ENCODE measurements at places on chromosomes 5 and 9.

- no peak for DNase-seq
Observed at GRCh38 chr9:115517335-115518075, 399.5 kb upstream of the TNC start.

- no peak for DNase-seq
Observed at GRCh38 chr5:142151436-142152383, 43.1 kb downstream of the NDFIP1 start.

- DNase-seq: peak; percentile 4
Observed at GRCh38 chr5:175718401-175719108, 60.7 kb downstream of the HRH2 start.

GRCh38 chr5:137613554-137614265, 114.6 kb upstream of the SPOCK1 start:
- DNase-seq: no peak

DNA sequence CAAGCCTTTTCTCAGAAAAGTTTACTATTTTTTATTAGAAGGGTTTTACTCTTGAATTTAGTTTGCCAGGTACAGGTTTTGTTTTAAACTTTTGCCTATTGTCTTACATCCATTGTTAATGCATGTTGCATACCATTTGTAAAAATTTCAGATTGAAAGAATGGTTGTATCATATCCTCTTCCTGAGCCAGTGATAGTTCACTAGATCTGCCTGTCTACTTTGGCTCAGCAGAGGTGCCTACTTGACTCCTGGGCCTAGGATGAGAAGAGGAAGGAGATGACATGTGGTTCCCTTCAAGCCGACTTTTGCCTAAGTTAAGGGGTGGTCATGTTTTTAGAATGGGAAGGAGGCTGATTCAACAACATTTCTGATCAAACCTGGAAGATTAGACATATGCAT, 232.9 kb downstream of the TRPM3 start:
- no peak for DNase-seq

DNA sequence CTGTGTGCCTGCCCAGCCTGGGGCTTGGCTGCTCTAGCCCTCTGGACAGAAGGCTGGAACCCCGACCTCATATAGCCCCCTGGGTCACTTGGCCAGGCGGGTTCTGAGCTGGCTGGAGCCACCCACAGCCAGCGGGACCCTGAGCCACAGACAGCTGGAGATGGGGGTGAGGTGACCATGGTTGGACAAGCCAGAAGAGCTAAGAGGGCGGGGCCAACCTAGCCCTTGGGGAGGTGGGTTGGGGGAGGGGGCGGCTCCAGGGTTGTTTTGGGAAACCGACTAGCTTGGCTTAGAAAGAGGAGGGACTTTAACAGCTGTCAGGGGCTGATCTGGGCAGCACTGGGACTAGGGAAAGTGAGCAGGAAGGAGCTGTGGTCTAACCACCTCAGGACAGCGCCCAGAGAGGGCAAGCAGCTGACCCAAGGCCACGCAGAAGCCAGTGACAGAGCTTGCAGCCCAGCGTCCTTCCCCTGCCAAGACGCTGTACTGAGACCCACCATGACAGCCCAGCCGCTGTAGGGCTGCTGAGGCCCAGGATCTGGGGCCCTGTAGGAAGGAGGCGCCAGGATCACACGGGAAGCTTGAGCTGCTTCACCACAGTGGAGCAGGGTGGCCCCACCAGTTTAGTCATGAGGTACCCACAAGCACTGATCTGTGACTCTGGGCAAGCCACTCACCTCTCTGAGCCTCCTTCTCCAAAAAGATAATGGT, 2.2 kb downstream of the AIF1L start:
- no peak for DNase-seq

GRCh38 chr5:157956271-157956885, 97.4 kb upstream of the CLINT1 start:
- no peak for DNase-seq

DNA sequence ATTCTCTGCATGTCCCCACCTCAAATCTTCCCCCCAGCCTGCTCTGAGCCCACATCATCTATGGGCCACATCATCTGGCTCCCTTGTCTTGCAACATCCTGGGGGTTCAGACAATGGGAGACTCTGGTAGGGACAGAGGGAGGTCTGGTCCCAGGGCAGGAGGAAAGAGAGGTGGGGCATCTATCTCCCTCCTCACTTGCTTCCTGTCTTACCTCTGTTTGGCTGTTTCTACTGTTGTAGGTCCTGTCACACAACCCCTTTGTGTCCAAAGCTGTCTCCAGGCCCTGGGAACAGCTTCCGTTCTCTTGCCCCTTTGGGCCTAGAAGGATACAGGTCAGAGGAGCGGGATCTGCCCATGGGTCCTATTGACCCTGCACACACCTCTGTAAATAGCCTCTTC, 227.2 kb downstream of the NSG2 start:
- DNase-seq: no peak

- no peak for DNase-seq
Observed at GRCh38 chr5:69006030-69006429, 87.8 kb upstream of the SLC30A5 start.

DNA sequence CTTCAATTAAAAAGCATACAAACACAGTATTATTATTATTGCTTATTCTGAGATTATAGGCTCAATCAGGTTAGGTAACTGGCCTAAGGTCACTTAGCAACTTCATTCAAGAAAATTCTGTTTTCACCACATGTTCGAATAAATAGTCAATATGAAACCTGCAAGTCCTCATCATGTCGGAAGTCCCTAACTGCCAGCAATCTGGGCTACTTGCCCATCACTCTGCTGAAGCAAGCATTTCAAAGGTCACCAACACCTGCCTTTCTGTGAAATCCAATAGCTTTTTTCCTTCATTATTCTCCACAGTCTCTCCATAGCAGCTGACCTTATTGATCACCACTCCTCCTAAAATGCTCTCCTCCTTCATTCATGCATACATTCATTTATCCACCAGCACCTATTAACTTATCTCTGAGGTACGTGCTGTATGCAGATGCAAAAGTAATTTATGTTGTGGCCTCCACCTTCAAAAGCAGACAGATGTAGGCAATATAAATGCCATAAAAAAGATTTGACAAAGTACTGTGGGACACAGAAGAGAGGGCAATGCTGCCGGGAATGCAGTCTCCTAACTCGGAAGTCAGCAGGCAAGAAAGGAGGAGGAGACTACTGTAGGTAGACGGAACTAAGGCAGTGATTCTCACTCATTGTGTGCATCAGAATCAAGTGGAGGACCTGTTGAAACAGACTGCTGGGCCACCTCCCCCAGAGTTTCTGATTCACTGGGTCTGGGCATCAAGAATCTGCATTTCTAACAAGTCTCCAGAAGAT, 310.9 kb downstream of the BNC2 start:
- DNase-seq: no peak

- no peak for DNase-seq
Observed at GRCh38 chr9:115296831-115297565, 179.0 kb upstream of the TNC start.

DNA sequence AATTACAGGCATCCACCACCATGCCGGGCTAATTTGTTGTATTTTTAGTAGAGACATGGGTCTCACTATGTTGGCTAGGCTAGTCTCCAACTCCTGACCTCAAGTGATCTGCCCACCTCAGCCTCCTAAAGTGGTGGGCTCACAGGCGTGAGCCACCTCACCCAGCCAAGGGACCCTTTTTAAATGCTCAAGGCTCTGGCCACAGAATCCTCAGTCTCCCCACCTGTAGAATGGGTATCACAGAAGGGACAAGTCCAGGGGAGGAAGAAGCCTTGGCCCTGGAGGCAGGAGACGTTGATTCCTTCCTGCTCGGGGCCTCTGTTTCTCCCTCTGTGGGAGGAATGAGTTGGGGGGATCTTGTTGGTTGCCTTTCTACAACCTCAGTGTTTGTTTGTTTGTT, 45.7 kb downstream of the GTF3C4 start:
- no peak for DNase-seq

DNA sequence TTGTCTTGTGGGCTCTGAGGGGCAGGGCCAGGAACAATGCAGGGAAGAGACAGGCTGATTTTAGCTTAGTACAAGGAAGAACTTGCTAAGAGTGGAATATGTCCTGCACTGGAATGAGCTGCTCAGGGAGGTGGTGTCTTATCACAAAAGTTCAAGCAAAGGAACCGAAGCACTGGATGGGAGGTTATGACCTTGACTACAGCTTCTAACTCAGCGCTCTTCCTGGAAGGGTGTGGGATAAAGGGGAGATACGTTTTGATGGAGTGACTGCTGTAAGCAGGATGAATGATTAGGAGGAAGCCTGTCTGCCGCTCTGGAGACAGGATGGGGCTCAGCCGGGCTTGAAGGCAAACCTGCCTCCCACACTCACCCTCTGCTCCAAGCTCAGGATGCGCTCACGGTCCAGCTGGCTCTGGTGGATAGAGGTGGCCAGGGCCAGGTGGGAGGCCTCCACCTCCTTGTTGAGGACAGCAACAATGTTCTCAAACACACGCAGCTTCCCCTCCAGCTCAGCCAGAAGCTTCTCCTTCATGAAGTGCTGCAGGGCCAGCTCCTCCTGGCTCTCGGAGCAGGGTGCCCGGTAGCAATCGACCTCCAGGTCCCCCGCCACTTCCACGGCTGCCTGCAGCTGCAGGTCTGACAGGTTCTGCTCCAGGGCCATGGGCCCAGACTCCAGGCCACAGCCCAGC, 13.5 kb downstream of the TRAF1 start:
- no peak for DNase-seq

- DNase-seq: no peak
Observed at GRCh38 chr5:120447706-120448239, 16.3 kb upstream of the PRR16 start.

DNA sequence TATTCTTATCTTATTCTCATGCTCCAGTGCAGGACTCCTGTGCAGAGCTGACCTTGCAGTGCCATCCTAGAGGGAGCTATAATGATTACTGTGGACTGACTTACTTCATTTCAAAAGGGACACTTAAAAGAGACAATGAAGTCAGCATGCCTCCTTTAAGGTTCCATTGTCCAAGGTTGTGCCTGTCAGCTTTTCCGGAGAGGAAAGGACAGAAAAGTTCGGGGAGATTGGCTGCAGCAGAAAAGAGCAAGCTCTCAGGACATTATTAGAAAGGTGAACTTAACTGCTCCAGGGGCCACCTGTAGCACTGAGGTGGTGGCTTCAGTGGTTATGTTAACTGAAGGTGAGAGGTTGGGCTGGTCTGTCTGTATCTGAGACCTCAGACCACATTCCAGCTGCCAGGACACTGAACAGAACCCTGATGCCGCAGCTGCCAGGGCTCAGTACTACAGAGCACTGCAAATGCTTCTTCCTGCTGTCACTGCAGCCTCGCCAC, 112.9 kb downstream of the ST8SIA4 start:
- DNase-seq: no peak

- DNase-seq: no peak
Observed at GRCh38 chr5:44002381-44002901, 386.8 kb downstream of the FGF10 start.

- DNase-seq: no peak
Observed at GRCh38 chr5:61735531-61735930, 403.5 kb downstream of the ZSWIM6 start.

- DNase-seq: no peak
Observed at GRCh38 chr5:167992868-167993267, 298.6 kb upstream of the WWC1 start.

DNA sequence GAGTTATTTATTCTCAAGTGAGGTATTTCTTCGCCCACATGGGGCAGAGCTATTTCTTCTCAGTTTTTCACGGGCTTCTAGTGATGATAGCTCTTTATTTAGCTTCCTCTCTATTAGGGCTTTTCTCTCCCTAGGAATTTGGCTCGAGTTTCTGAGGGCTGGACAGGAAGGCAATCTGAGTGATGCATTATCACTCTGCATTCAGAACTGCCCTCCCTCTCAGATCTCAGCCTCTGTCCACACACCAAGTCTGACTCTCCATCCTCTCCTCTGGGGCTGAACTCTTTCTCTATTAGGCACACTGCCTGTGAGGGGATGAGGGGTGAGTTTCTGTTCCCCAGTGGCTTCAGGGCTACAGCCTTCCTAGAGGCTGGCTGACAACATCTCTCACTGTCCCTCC, 14.9 kb upstream of the SCAMP1 start:
- no peak for DNase-seq

DNA sequence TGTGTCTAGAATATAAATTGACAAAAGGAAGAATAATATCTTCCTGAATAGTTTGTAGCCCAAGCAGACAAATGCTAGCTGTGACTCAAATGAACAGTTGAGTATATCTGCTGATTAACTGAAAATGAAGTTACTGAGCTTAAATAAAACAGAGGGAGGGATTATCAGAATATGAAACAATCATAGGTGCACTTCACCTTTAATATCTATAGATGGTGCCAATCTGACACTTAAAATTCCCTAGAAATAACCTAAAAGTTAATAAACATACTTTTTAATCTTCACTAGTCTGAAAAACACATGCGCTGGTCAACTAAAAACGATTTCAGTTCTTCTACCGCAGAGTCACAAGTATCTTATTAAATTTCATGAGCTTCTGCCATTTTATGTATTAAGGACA, 280.8 kb upstream of the RASA1 start:
- DNase-seq: no peak

DNA sequence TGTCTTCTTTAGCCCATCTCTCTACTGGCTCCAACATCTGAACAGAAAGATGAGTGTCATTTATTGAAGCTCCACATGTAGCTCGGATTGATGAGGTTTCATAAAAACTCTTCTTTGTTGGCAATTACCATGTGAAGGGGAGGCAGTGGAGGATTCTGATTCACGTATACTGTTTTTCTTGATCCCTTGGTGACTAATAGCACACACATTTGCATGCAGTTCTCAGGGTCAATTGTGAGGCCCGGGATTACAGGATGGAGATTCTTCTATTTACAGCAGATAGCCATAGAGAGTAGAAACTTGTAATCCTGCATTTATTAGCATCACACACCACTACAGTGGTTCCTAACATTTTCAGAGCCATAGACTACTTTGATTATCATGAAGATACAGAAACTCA, 133.2 kb upstream of the MARCHF11 start:
- no peak for DNase-seq

DNA sequence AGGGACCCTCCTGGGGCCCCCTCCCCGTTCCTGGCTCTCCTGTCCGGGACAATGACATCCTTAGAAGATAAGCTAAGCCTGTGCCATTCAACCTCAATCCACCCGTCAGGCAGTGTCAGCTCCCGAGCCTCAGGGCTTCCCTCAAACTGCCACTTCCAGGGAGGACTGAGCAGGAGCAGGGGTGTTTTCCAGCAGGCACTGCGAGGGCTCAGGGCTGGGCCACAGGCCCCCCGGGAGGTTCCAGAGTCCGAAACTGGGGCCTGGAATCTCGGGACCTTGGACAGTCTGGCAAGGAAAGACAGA, 26.2 kb downstream of the LHX3 start:
- DNase-seq: no peak

GRCh38 chr9:108863891-108864290, 1.8 kb downstream of the ACTL7A start:
- no peak for DNase-seq

- no peak for DNase-seq
Observed at GRCh38 chr9:69768101-69768500, 8.3 kb upstream of the PTAR1 start.
